Adrenal gland (tissue), 19 donors: ENCODE measurements at places on chromosomes 12 and 14.

DNA sequence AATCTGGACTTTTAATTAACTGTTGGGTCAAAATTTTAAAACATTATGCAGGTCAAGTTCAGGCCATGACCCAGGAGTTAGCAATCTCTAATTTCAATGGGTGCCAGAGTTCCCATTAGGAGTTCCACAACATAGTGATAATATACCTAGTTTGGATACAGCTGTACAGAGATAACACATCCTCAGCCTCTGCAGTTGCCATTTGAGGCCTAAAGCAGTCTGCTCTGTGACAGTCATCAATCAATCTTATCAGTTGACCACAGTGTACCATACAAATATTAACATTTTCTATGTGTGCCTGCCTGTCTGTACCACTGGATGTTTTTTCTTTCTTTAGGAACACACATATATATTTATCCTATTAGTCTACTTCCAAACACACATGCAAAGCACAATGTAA, 54.0 kb upstream of the BBS10 start:
- no peak for DNase-seq

DNA sequence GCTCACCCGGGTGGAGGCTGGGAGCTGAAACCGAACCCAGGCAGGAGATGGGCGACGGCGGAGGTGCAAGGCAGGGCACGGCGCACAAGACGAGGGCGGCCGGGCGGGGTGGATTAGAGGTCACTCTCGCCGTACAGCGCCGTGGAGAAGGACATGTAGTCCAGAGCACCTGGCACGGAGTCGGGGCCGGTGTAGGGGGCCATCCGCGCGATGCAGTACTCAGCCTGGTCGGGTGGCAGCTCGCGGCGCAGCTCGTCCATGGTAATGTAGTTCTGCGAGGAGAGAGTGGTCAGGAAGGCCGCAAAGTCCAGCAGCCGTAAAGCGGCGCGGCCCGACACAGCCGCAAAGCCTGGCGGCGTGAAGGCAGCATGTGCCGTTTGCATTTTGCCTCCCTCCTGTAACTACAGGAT, 81.9 kb upstream of the ZFP36L1 start:
- no peak for DNase-seq

- no peak for DNase-seq
Measured at GRCh38 chr12:49253033-49253623, 11.8 kb upstream of the TUBA1C start.

DNA sequence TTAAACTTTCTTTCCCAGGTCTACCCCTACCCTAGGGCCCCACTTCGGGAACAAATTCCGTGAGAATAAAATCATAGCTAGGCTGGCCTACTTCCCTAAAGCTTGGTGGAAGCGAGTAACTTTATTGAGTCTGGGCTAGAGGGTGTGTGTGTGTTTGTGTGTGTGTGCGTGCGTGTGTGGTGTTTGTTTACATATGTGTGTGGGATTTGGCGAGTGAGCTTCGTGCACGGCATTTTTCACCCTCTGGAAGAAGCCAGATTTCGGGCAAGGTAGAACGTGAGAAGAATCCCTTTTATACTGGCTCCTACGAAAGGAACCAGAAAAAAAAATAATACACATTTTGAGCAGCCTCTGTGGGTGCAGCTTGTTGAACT, 7.5 kb upstream of the LHX5 start:
- no peak for DNase-seq

- DNase-seq = no peak
Measured at GRCh38 chr12:5573390-5573789, 141.5 kb downstream of the NTF3 start.
